ENCODE measurements at places on chromosomes 4 and X.

DNA sequence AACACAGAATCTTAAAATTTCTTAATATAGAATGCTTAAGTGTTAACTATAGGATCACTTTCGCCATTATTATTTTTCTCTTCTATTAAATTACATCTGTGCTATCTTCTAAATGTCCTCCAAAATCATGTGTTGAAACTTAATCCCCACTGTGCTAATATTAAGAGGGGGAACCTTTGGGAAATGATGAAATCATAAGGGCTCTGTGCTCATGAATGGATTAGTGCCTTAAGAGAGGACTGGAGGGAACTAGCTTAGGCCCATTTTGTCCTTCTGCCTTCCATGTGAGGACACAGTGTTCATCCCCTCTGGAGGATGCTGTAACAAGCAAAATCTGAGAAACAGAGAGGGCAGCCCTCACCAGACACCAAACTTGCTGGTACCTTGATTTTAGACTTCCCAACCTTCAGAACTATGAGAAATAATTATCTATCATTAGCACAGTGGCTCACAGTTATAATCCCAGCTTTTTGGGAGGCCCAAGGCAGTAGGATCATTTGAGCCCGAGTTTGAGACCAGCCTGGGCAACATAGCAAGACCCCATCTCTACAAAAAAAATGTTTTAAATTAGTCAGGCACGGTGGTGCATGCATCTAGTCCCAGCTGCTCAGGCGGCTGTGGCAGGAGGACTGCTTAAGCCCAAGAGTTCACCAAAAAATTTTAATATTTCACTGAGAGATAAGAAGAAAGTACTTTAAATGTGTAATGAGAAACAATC is 26.3 kb downstream of the KLHL8 start:
- DNase-seq = no peak

DNA sequence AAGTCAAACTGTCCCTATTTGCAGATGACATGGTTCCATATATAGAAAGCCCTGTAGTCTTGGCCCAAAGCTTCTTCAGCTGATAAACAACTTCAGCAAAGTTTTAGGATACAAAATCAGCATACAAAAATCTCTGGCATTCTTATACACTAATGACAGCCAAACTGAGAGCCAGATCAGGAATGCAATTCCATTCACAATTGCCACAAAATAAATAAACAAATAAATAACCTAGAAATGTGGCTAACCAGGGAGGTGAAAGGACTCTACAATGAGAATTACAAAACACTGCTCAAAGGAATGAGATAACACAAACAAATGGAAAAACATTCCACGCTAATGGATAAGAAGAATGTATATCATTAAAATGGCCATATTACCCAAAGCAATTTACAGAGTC is 52.9 kb upstream of the CXCL8 start:
- no peak for DNase-seq

- DNase-seq = no peak
These were observed 325.0 kb upstream of the EMCN start for GRCh38 chr4:100842856-100843255.

GRCh38 chrX:6930307-6930849 is 217.1 kb upstream of the STS start:
- DNase-seq = no peak

DNA sequence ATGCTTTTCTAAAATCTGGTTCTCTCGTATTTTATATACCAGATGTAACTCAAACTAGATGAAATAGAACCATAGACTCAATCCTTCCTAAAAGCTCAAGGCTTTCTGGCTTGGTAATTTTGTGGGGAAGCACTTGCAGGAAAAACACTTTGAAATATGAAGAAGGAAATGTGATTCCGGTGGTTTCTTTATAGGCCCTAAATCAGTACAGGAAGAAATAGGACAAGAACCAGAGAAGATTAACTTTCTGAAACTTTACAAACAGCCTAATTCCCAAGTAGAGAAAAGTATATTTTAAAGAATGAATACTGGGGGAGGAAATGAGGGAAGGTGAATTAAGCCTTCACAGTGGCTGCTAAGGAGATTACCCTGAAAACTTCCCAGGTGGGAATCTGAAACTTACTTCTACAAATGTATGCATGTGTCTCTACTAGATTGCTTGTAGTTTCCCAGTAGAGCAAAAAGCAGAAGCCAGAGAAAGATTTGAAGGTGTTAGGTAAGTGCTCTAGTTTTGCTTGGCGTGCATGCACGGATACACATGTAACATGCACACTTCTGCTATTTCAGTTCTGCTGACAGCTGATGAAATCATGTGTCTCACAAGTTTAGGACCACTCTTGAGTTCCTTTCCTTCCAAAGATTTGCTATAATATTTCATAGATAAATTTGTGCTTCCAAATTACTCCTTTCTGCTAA is 92.1 kb downstream of the AFF1 start:
- no peak for DNase-seq

- peak; percentile 76 for DNase-seq
These were observed 135.5 kb downstream of the AFAP1 start for GRCh38 chr4:7803992-7804755.

- no peak for DNase-seq
These were observed 124.4 kb downstream of the KDM6A start for GRCh38 chrX:44997282-44997812.

- DNase-seq = peak; percentile 16
These were observed at the start of gene ADGRL3 for GRCh38 chr4:61200187-61200915. TSS of gene ADGRL3 (plus strand) at chr4:61200326.

GRCh38 chrX:107935664-107936433 is 46.3 kb downstream of the TEX13B start:
- DNase-seq = no peak

DNA sequence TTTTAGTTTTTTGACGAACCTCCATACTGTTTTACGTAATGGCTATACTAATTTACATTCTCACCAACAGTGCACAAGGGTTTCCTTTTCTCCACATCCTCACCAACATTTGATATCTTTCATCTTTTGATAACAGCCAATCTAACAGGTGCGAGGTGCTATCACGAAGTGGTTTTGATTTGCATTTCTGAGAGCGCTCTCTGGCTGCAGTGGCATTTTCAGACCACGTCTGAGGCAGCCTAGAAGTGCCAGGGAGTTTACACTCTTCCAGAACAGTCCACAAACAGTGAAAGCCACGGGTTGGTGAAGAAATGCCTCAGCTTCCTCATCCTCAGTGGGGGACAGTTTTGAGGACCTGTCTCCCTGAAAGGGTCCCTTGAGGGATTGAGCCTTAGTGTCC is 471.0 kb downstream of the BCOR start:
- DNase-seq = no peak
